ENCODE measurements at places on chromosomes 6 and 20. TPM values are rescaled to one million over a fixed set of nuclear protein-coding genes. Genes with fewer than 3 reads are reported as not detected.

Gene OR2J3
- not detected for total RNA-seq

DNA sequence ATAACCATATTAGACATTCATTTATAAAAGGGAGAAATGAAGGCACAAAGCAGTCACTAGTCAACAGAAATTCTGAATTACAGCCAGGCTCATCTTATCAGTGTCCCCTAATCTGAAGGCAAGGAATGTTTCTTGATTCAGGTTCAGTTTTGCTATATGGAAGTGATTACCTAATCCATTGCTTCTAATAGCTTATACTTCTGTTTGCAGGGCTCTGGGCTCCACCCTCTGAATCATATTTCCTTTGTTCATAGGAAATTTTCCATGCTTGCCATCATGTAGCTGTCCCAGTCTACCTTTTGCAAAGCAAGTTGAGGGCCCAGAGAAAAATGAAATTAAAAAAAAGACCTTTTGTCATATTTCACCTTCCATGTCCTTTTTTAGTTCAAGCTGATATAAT, 96.0 kb downstream of the LCA5 start:
- DNase-seq, result no peak

DNA sequence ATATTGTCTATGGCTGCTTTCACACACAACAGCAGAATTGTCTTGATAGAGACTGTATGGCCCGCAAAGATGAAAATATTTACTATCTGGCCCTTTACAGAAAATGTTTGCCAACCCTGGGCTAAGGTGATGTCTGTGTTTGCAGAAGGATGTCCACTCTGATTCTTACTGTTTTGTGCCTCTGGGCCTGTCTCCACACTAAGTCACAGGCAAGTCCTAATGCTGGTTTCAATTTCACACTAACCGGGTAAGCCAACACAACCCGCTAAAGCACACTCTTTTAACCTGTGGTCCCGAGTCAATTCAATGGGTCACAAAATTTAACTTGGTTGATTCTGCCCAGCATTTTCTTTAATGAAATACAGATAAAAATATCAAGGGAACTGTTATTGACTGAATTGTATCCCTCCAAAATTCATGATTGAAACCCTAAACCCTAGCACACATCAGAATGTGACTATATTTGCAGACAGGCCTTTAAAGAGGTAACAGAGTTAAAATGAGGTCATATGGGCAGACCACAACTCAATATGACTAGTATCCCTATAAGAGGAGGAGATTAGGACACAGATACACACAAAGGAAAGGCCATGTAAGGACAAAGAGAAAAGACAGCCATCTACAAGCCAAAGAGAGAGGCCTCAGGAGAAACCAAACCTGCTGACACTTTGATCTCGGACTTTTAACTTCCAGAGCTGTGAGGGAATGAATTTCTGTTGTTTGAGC, 78.4 kb downstream of the FYN start:
- DNase-seq, result no peak

GRCh38 chr6:161694995-161695394, 421.1 kb upstream of the AGPAT4 start:
- DNase-seq, result peak; percentile 49

Gene ZKSCAN8
- total RNA-seq, result 24.8 TPM

DNA sequence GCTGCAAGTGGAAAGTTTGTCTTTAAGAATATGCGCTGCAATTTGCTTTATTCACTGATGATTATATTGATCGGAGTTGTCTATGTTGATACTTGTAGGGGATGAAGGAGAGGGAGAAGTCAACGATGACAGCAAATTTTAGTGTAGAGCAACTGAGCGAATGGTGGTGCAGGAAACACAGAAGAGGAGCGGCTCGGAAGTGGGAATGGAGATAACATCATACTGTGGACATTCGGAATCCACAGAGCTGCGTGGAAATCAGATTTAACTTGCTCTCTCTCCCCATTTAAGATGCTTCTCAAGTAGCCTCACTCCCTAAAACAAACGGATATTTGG, 722 bp upstream of the TMEM14B start:
- DNase-seq, result no peak

Measured in cardiac muscle cell (in vitro differentiated cells and primary cell).